ENCODE measurements at places on chromosomes 12 and 14.

- no peak for DNase-seq
Measured at GRCh38 chr12:119206348-119207062, 27.8 kb downstream of the HSPB8 start.

GRCh38 chr12:84727961-84728360 lies 184.6 kb downstream of the SLC6A15 start:
- DNase-seq, result no peak

DNA sequence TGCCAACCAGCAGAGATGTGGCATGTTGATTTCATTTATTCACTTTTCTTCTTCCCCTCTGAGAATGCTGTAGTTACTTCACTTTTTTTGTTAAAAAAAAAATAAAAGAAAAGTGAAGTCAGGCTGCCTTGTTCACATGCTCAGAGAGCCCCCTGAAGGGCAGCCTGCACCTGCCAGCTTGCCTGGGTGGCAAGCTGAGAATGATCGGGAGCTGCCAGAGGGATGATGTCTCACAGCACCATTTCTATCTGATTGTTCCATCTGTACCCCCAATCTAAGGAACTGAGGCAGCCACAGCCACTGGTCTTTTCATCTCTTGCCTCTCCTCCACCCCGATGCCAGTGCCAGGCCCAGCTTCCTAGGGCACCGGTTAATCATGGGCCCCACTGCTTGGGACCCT lies 118.2 kb downstream of the TSPAN9 start:
- DNase-seq, result no peak

GRCh38 chr12:68352067-68352466 lies 19.9 kb upstream of the MDM1 start:
- no peak for DNase-seq

DNA sequence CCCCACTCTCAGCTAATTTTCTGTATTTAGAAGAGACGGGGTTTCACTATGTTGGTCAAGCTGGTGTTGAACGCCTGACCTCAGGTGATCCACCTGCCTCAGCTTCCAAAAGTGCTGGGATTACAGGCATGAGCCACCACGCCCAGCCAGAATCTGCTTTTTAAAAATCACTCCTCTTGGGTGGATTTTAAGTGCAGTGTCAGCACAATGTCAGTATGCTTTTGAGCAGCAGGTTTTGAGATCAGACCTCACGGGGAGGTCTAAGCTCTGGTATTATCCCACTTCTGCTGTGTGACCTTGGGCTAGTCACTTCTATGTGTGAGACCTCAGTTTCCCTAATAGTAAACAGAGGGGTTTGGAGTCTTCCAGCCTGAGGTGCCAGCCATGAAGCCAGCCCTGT lies 51.8 kb upstream of the GSC start:
- no peak for DNase-seq

- no peak for DNase-seq
Measured at GRCh38 chr14:105465209-105466031, 9.2 kb upstream of the CRIP2 start.

DNA sequence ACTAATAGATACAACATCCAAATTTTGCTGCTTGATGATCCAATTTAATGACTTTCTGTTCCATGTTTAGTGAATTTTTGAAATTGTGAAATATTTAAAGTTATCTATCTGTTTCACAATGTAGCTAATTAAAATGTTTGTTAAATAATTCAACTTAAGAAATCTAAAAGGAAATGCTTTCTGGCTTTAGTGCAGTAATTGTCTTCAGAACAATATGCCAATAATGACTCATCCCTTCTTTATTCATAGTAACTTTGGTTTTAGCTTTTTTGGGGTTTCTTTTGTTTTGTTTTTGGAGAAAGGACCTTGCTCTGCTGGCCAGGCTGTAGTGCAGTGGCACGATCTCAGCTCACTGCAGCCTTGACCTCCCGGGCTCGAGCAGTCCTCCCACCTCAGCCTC lies 479.2 kb upstream of the RGS6 start:
- no peak for DNase-seq

DNA sequence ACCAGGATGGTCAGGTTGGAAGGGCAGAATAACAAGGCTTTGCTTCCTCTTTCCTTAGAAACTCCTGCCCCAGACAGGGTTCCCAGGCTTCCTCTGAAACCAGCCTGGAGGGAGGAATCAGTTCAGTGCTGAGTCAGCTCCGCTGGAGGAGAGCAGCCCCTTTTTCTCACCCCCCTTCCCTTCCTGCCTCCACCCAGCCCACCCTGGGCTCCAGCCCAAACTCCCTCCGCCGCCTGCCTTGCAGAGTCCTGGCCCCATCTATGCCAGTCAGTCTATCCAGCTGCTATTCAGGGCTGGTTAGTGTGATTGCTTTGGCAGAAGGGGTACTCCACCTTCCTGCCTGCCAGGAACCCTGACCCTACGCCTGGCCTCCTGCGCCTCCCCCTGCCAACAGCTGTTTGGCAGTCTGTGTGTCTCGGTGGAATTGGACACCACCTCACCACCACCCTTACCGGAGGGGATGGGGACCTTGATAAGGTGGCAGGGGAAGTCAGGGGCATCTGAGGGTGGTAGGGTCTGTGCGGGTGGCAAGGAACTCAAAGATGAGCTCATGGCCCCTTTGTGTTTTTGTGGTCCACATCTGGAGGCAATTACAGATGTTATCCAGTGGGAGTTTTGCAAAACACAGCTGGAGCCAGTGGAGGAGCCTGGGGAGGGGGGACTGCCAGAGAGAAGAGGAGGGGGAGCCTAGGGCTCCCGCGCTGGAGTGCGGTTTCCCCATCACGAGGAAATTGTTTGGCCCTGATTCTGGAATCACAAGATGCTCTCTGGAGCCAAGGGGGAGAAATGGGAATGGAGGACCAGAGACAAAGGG lies 12.2 kb downstream of the MMP14 start:
- DNase-seq, result no peak

DNA sequence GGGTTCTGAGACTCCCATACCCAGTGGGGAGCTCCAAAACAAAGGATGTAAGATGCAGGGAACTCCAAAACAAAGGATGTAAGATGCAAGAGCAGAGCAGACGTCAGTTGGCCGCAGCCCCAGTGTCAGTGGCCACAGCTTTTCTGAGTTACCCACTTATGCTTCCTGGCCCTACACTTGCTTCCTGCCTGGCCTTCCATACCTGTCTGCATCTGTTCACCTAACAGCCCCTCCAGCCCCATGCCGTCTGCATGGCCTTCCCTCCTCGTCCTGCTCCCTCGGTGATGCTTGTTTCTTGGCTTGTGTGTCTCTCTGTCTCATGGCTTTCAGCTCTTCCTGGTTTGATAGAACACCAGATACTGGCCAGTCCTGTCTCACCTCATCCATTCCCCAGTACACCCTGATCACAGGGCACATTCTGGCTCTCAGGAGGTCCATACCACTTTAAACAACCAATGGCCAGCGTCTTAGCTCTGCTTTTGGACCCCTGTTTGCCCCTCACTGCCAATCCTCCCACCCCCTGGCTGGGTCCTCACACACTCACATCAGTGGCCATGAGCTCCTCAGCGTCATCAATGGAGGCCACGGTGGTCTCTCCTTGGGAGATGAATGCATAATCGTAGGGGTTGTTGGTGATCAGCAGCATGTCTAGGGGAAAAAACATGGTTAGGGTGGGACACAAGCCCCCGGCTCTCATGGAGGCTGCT lies 5.3 kb downstream of the MYH7 start:
- DNase-seq, result no peak

- no peak for DNase-seq
Measured at GRCh38 chr12:92408072-92408900, 262.6 kb upstream of the BTG1 start.

- no peak for DNase-seq
Measured at GRCh38 chr12:101697930-101698799, 725 bp downstream of the CHPT1 start.

- DNase-seq, result no peak
Measured at GRCh38 chr12:46246021-46246700, 22.7 kb downstream of the SLC38A1 start.
